Cortex of kidney (tissue), 1 donor: ENCODE measurements at places on chromosomes 12 and 14.

DNA sequence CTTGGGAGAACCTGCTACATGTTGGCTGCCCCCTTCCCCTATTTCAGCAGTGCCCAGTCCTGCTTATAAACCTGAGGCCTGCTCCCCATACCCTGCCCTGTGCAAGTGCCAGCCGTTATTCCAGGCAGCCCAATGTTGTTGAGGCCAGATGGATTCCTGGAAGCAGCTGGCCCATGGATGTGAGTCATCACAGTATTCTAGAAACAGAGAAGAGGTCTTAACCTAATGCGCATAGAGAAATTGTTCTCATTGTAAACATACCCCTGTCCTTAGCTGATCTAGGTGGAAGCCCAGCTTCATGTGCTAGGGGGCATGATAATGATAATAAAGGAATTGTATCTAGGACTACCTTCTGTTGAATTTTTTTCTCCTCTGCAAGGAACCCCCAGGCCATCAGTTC lies 69.7 kb downstream of the TSPAN11 start:
- DNase-seq, result no peak

- DNase-seq, result no peak
Observed at GRCh38 chr12:45302621-45303369, 86.9 kb downstream of the ANO6 start.

- no peak for DNase-seq
Observed at GRCh38 chr14:57390806-57391516, 575 bp downstream of the NAA30 start.

GRCh38 chr14:99072433-99072832 lies 199.6 kb downstream of the BCL11B start:
- DNase-seq, result no peak

DNA sequence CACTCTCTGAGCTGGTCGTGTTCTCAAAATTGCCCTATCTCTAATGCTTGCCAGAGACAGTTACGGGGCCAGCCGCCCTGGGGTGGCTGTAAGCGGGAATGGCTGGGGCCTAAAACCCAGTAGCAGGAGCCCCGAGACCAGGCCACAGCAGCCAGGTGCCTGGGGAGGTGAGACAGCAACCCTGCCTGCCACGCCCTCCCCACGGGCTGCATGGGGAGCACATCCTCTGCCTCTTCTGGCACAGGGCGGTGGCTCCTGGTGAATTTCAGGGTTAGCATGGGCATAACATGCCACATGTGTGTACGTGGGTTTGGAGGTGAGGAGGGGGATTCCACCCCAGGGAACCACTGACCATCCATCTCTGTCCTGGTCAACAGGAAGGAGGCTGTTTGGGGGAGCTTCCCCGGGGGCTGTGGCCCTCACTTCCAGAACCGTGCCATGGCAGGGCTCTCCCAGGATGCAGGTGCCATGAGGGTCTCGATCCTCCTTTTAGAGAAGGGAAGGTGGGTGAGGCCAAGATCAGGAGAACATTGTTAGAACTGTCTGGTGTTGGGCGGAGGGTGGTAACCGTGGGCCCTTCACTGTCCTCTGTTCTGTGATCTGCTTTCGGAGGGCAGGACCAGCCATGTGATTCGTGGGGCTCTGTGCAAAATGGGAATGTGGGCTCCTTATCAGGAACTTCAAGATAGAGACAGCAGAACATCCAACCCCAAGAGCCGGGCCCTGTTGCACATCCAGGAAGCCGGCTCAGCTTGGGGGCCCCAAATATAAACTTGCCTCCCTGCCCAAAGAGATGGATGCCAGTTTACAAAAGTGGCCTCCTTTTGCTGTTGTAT lies 312.2 kb upstream of the DIO3 start:
- no peak for DNase-seq

GRCh38 chr14:77158175-77158881 lies 16.7 kb upstream of the ZDHHC22 start:
- no peak for DNase-seq

GRCh38 chr14:24086193-24086955 lies 7.7 kb upstream of the PCK2 start:
- no peak for DNase-seq

DNA sequence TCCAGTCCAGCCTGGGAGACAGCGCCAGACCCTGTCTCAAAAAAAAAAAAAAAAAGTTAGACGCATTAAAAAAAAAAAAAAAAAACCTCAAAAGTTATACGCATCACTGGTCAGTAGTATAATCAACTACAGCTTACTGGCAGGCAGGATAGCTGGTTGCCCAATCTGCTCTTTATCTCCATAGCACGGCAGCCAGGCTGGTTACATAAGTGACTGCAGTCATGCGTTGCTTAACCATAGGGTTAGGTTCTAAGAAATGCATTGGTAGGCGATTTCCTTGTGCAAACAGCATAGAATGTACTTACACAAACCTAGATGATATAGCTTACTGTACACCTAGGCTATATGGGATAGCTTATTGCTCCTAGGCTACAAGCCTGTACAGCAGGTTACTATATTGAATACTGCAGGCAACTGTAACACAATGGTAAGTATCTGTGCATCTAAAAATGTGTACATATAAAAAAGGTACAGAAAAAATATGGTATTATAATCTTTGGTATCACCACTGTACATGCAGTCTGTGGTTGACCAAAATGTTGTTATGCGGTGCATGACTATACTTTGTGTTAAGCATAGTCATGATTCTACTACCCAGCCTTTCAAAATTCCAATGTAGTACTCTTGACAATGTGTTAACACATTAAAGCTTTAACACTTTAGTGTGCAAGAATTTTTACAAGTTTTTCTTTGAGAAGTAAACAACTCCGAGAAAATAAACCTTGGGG lies 8.1 kb downstream of the L2HGDH start:
- no peak for DNase-seq

DNA sequence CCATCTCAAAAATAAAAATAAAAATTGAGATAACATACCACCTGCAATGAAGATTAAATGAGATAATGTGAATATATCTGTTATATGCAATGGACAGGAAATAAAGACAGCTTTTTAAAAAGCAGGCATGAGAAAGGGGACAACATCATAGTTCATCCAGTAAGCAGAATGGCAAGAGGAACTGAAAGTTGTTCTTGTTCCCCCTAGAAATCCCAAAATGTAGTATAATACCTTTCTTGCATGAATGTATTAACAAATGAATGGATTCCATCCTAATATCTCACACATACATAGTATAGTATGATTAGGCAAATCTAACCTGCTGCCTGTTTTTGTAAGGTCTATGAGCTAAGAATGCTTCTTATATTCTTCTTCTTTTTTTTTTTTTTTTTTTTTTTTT lies 31.4 kb downstream of the FGD6 start:
- no peak for DNase-seq

DNA sequence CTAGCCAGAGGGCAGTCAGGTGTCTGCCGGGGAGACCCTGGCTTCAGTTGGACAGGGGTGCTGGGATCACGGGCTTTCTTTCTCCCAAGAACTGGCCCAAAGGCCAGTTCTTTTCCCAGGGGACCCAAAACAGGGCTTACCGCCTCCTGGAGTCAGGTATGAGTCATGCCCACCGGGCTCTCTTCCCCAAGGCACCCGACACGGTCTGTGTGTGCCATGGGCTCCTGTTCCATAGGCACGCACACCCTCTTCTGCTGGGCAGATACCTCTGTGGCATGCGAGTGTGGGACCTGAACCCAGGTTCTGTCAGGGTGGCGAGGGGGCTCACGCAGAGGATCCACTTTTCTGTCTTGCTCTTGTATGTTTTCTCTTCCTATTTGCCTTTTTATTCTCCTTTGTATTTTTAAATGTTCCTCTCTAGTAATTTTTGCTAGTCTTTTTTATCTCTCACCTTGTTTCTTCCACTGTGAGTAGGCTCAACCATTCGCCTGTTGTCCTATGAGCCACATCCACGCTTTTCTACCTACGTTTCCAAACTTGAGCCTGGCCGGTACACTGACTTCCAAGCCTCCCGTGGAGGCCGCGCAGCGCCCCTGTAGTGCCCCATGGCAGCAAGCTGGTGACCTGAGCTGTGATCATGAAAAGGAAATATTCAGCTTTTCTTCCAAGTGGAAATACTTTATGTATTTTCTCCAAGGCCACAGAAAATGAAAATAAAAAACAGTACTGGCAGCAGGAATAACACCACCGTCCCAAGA lies 362.2 kb downstream of the CACNA1C start:
- no peak for DNase-seq

DNA sequence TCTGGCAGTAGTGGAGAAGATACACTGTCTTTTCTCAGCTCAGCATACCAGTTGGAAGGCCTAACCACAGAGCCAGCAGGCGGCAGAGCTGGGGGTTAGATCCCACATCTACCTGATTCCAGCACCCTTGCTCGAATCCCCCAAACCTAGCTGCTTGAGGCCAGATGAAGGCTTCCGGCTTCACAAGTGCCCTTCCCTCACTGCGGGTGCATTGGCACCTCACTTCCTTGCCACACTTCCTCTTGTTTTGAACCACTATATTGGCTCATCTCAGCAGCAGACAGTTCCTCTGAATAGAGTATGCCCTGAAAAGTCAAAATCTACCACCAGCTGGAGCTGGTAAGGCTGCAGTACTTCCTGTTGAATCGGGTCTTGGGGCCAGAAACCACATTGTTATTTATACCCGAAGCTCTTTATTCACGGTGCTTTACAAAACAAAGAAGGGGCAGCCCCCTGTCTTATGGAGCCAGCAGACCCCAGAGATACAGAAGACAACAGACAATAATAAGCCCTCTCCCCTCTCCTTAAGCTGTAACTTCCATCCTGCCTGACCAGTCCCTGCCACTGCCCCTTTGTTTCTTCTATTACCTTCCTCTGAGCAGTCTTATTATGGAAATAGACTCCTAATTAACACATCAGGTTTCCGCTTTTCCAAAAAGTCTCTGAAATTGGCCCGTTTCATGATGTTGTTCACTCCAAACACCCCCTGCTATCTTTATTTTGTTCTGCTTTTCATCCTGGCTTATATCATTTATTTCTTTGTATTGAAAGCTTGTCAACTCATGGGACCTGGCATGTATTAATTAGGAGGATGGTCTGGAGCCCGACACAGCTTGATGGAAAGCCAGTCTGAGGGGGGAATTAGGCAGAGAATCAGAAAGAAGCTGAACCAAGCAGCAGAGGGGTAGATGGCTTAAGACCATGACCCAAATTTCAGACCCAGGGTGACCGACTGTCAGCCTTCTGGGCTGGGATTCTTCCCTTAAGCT lies 233.5 kb downstream of the EFCAB11 start:
- no peak for DNase-seq

DNA sequence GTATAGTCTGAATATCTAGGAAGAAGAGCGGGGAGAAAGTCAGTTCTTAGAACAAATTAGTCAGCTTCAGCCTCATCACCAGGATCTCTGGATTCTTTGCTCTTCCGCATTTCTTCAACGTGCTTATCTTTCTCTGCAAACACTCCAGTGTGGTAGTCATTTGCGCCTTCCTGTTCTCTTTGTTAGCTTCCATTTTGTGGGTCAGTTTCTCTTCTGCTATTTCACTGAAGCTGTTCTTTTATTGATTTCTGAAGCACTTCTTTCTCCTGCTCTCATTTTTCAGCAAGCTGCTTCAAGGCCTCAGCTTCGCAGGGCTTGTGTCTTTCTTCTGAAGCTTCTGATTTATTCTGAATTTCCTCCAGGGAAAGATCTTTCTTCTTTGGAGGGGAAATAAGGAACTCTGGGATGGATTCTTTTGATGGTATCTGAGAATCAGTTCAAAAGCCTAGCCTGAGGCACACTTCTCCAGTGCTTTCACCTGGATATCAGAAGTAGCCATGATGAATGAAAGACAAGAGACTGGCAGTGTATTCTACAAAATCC lies 13.5 kb downstream of the AMN1 start:
- DNase-seq, result no peak

DNA sequence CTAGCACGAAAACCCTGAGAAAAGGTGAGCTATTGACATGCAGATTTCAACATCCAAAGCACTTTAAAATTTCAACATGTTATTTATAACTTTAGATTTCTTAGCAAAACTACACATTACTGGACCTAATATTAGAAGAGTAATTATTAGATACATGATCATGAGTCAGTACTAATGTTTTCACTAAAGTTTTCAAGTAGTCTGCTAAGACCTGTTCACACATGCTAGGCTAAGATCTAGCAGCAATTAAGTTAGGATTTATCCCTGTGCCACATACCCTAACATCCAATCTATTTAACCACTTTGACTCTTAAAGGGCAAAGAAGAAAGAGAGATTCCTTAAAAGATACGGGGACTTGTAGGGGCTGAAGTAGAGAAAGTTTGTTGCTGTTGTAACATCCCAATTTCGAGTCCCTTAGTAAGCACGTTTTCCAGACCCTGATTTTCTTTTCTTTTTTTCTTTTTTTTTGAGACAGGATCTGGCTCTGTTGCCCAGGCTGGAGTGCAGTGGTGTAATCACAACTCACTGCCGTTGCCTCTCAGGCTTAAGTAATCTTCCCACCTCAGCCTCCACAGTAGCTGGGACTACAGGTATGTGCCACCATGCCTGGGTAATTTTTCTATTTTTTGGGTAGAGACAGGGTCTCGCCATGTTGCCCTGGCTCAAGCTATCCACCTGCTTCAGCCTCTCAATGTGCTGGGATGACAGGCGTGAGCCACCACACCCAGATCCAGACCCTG lies 102.5 kb upstream of the ATF7IP start:
- DNase-seq, result no peak

DNA sequence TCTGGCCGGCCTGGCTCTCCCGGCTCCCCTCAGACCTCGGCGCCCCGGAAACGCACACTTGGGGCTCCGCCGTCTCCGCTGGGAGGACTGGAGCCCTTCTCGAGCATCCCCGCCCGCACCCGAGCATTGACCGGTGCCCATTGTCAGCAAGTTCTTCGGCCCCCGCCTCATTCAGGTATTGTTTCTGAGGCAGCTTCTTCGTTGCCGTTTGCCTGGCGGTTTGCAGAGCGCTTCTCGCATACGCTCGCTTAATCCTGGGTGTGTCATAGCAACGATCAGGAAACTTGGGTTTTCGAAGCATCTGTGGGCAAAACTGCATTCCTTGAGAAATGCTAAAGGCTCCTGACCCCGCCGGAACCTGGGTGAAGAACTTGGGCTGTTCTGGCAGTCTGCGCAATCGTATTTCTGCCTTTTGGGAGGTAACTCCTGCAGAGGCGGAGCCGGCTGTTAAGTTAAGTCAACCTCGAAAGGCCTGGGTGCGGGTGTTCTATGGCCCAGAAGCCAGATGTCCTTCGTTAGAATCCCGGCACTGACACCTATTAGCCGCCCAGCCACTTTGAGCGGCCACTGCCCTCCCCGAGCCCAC lies 518 bp downstream of the GSKIP start:
- DNase-seq, result no peak

DNA sequence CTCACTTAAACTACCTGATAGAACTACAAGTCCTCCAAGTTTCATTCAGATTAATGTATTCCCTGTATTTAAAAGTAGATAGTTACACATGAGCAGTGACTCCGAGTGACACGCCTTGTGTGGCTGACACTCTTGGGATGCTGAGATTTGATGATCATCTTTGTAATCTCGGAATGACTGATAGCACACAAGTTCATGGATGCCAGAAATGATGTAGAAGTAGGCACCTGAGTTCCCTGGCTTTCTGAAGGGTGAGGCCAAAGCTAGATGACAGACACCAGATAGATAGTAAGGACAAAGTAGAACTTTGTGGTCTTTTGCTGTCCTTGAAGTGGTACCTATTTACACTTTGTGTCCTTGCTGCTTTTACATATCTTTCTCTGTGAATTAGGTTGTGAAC lies 491.2 kb downstream of the PCNX1 start:
- DNase-seq, result no peak

GRCh38 chr12:25615119-25615518 lies 62.0 kb upstream of the LMNTD1 start:
- no peak for DNase-seq

GRCh38 chr12:49051373-49051764 lies 9.2 kb downstream of the KMT2D start:
- no peak for DNase-seq
